Keratinocyte (primary cell): ENCODE measurements at places on chromosomes 1 and 21. TPM values are rescaled to one million over a fixed set of nuclear protein-coding genes. Genes with fewer than 3 reads are reported as not detected.

Gene FCGR3B
- not detected in 3 replicates for polyA plus RNA-seq

Gene UMODL1
- 0.03 TPM in 1 of 3 replicates, not detected in the others for polyA plus RNA-seq

Gene E2F2
- polyA plus RNA-seq, result 0.05 to 0.12 TPM (median 0.06 TPM) in 3 replicates

Gene CCDC27
- polyA plus RNA-seq, result not detected in 3 replicates

Gene PTGER3
- 0.04 to 0.05 TPM in 2 of 3 replicates, not detected in the other for polyA plus RNA-seq

GRCh38 chr1:211832661-211833060, 2.1 kb upstream of the LPGAT1 start:
- H3K27me3 ChIP-seq, result no peaks in the 10 kb centered on the region
- no peak for DNase-seq
- no peak overlapping the region for H3K4me3 ChIP-seq
- no peak overlapping the region for H3K27ac ChIP-seq

- H3K4me3 ChIP-seq, result no peak overlapping the region
- no peaks in the 10 kb centered on the region for H3K36me3 ChIP-seq
- no peak for DNase-seq
- peaks cover 22% of the 10 kb centered on the region for H3K4me1 ChIP-seq
- peak overlapping the region; percentile 48 for H3K27ac ChIP-seq
- no peaks in the 10 kb centered on the region for H3K27me3 ChIP-seq
Measured at GRCh38 chr21:37636152-37636860, 269.7 kb downstream of the DYRK1A start.

DNA sequence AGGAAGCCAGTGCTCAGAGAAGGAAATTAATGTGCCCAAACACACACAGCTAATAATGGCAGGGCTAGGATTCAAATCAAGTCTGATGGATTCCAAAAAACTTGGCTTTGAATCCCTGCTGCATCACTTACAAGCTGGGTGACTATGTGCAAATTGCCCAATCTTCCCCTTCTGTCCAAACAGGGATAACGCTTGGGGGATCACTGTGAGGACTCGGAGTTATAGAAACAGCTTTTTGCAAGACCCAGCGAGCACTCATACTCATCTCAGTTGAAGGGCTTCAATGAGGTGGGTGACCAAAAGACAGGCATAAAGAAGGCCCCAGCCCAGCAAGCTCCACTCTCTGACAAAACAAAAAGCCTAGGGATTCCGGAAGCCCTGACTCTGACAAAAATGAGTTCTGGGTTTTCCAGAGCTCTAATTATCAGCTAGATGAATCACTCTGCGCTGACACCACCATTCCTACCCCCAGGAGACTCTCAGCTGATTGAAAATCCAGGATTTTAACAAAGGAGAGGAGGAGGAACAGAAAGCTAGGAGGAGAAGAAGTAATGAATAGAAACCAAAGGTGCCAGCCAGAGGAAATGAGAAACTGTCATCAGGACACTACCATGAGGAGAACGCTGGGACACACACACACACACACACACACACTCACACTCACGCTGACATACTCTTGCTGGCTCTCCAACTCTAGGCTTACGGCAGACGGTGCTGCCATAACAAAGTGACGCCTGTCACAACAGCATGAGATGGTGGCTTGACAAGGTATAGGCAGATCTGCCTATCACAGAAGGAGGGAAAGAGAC, 1.6 kb upstream of the STK40 start:
- H3K27me3 ChIP-seq, result no peaks in the 10 kb centered on the region
- peak overlapping the region; percentile 100 for H3K27ac ChIP-seq
- H3K4me3 ChIP-seq, result peak overlapping the region; percentile 8
- H3K36me3 ChIP-seq, result peaks cover 17% of the 10 kb centered on the region

DNA sequence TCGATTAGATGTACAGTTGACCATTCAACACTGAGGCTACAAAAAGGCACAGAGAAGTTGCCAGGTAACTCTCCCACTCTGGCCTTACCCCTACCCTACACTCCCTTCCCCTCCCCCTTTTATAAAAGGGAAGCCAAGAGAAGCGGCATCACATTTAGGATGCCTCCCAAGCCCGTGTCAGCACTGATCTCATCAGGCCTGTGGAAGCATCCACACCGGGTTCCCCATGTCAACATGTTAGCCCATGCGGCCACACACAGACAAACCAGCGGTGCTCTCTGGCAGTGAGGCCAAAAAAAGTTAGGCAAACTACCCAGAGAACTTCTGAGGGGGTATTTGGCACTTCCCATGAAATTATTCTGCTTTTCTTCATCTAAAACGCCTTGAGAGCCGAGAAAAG, 29.9 kb downstream of the BCAR3 start:
- peaks cover 72% of the 10 kb centered on the region for H3K36me3 ChIP-seq
- DNase-seq, result no peak
- no peak overlapping the region for H3K27ac ChIP-seq
- no peaks in the 10 kb centered on the region for H3K27me3 ChIP-seq
- H3K4me1 ChIP-seq, result no peaks in the 10 kb centered on the region

- no peak for DNase-seq
- H3K27me3 ChIP-seq, result no peaks in the 10 kb centered on the region
- H3K4me1 ChIP-seq, result peaks cover 8% of the 10 kb centered on the region
- no peaks in the 10 kb centered on the region for H3K36me3 ChIP-seq
- H3K4me3 ChIP-seq, result no peak overlapping the region
- no peak overlapping the region for H3K27ac ChIP-seq
Measured at GRCh38 chr1:185245466-185245865, 71.6 kb downstream of the IVNS1ABP start.

- no peak for DNase-seq
- peaks cover 8% of the 10 kb centered on the region for H3K4me1 ChIP-seq
- H3K27me3 ChIP-seq, result no peaks in the 10 kb centered on the region
- H3K36me3 ChIP-seq, result peaks cover 5% of the 10 kb centered on the region
Measured at GRCh38 chr1:203048086-203048485, 21.8 kb downstream of the PPFIA4 start.
